ENCODE measurements at places on chromosomes 16 and 17.
A peak's percentile ranks its signal among the peaks of the same experiment; 100 is the strongest.

GRCh38 chr17:16584273-16584995 lies 15.4 kb upstream of the ZNF287 start:
- DNase-seq: peak; percentile 84

- no peak for DNase-seq
Measured at GRCh38 chr17:68020409-68020756, 15.2 kb upstream of the KPNA2 start.

DNA sequence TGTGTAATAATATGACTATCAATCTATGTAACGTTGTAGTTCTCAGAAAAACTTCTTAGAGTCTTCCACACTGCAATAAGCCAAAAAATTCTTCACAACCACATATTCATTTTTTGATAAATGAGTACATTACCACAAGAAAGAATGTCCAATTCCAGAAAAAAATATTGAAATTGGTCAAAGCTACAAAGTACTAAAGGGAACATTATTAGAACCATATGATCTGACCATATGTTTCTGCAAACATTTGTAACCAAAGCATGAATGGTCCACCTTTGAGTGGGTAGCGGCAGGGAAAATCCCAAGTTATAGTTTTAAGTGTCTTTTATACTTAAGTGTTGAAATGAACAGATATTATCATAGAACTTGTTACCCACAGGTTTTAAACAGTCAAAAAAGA lies 71.7 kb upstream of the NACA2 start:
- DNase-seq: no peak

- DNase-seq: peak; percentile 32
Measured at GRCh38 chr16:11094857-11095565, 150.6 kb downstream of the CLEC16A start.

GRCh38 chr17:61467416-61468262 lies 15.4 kb downstream of the TBX4 start:
- peak; percentile 54 for DNase-seq

- DNase-seq: no peak
Measured at GRCh38 chr17:29383686-29384085, 6.5 kb upstream of the TAOK1 start.

DNA sequence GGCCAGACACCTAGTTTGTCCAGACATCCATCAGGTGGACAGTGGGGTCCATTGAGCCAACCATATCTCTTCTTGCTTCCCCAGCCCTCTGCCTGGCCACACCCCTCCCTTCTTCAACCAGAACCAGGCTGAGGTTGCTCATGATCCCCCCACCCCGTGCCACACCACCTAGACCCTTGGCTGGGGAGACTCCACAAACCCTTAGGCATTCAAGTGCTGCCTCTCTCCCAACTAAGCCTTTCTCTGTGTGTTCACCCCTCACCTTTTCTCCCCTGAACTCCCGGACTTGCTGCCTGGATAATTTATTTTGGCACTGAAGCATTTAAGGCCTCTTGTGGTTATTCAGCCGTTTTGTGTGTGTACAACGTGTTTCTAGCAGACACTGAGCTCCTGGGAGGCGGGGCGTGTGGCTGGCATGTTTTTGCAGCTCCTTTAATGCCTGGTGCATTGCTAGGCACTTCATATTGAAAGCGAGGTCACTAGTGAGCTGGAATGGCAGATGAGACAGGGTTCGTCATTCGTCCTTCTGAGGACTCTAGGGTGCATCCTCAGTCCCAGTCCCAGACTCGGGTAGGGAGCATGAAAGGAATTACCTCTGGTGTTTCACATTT lies 28.7 kb downstream of the CACNA1G start:
- DNase-seq: peak; percentile 5

DNA sequence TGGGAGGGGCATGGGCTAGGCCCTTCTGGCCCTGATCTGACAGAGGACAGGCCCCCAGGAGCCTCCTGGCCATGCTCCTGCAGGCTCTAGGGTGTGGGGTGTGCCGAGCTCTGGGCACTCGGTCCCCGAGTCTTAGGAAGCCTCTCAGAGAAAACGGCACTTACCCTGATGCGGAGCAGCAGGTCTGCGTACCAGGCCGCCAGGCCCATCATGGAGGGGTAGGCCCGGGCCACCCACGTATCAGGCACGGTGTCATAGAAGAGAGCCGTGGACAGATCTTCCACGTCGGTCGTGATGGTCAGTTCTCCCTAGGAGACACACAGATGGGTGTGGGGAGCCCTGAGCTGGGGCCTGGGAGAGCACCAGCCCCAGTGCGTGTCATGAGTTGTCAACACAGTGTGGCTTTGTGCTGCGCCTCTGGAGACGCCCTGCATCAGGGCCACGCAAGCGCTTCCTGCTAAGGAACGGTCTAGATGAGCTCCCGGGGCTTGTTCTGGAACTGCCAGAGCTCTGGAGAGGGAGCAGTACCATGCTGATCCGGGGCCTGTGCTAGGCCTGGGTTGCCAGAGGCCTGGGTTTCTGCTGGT lies 47.9 kb downstream of the PGS1 start:
- no peak for DNase-seq

- DNase-seq: no peak
Measured at GRCh38 chr17:76500074-76500746, 1.0 kb downstream of the RHBDF2 start.

DNA sequence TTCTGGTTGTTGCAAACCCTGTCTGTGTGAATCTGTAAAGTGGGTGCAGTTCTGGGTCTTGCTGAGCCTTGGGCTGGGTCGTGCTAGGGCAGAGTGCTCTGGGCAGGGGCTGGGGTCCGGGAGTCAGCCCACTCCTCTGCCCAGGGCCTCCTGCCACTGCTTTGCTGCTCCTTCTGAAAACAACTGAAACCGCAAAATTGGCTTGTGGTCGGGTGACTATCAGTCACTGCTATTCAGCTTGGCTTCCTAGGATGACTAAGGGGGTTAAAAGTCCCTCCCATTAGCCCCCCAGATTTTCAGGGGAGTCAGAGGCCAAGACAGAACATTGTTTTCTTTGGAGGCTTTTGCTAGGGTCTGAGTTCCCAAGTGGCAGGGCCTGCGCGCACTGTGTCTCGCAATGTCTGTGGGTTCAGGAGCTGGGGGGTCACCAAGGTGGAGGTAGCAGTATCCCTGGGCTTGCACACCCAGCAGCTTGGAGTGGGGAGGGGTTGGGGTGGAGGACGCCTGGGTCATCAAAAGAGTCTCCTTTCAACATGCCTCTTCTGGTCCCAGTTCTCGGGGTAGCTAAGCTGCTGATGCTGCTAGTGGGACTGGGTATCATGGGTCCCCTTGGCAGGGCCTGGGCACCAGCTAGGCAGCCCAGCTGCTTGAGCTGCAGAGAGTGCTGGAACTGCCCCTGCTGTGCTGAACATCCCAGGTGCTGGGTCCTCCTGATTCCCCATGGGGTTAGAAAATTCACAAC lies 13.5 kb upstream of the TBX21 start:
- DNase-seq: peak; percentile 65

GRCh38 chr16:50298591-50299507 lies 32.5 kb downstream of the ADCY7 start:
- no peak for DNase-seq

- no peak for DNase-seq
Measured at GRCh38 chr16:29009050-29009837, 24.4 kb downstream of the LAT start.

GRCh38 chr17:16480995-16481394 lies 11.0 kb downstream of the LRRC75A start:
- DNase-seq: no peak

DNA sequence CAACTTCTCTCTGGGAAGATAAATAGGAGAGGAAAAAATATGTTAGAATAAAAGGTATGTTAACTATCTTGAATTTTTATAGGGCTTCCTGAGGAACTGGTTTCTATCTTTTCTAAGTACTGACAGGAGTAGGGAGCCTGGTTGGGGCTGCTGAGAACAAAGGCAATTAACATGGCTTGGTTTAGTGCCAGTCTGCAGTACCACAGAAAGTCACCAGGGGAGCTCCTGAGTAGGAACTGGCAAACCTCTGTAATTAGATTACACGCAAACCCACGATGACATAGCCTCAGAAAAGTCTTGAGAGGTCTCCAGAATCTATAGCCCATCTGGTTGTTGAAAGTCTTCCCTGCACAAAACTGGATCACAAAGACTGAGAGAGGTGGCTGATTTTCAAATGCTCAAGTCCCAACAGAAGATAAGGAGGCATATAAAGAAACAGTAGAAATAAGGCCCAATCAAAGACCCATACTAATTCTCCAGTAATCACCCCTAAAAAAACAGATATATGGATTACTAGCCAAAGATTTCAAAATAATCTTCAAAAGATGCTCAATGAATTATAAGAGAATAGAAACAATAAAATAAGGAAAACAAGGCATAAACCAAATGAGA lies 11.7 kb upstream of the CNTNAP4 start:
- DNase-seq: peak; percentile 49

DNA sequence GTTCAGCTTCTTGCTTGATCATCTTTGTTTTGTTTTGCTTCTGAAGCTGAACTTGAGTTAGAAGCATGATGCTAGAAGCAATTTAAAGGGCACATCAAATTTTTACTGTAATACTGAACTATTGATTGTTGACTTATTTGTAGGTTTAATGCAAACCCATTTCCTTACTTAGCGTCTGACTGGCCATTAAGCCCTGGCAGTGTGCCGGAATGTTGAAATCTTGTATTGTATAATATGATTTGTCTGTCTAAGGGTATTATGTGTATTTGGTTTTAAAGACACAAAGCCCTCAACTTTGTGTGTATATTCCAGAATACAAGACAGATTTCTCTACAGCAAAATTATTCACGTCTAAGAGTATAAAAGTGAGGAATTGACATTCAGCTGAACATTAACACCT lies 39.7 kb downstream of the NUP93 start:
- DNase-seq: no peak

- DNase-seq: no peak
Measured at GRCh38 chr17:69692171-69692570, 277.7 kb downstream of the MAP2K6 start.
